ENCODE measurements at places on chromosomes 7 and 10.

GRCh38 chr10:127883516-127883915 lies 9.2 kb downstream of the CLRN3 start:
- DNase-seq = no peak

- no peak for DNase-seq
These were observed 129.3 kb downstream of the NRCAM start for GRCh38 chr7:108326938-108327337.

- DNase-seq = no peak
These were observed 32.8 kb downstream of the FOXK1 start for GRCh38 chr7:4714767-4715409.

- DNase-seq = no peak
These were observed 11.1 kb upstream of the LRRC27 start for GRCh38 chr10:132320654-132321469.

DNA sequence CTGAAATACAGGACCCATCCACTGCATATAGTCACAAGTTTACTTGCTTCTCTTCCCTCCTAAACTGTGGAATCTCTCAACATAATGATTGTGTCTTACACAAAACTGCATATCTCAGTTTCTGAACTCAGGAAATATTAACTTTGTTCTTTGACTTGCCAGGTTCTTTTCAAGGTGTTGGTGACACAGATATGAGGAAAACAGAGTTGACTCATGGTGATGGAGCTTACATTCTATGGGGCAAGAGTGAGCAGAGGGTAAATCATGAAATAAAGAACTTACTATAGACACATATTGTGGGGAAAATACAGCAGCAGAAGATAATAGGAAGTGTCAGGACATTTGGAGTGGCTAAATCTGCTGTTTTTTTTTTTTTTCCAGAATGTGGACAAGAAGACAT lies 72.5 kb upstream of the IGFBP3 start:
- no peak for DNase-seq

DNA sequence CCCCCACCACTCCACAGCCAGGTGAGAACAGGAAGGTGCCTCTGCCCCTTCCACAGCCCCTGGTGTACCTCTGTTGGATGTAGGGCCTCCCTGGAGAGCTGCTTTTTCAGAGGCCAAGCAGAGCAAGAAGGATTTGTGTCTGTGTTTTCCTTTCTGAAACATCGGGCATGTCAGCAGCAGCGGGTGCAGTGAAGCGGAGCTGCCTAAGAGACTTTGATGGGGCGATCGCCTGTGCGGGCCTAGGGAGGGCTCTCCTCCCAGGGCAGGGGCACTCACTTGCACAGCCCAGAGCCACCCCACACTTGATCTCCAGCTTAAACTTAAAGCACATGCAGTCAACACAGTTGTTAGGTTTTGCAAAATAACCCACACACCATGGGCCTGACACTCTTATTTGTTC lies 324.7 kb downstream of the ACTR3B start:
- DNase-seq = no peak

DNA sequence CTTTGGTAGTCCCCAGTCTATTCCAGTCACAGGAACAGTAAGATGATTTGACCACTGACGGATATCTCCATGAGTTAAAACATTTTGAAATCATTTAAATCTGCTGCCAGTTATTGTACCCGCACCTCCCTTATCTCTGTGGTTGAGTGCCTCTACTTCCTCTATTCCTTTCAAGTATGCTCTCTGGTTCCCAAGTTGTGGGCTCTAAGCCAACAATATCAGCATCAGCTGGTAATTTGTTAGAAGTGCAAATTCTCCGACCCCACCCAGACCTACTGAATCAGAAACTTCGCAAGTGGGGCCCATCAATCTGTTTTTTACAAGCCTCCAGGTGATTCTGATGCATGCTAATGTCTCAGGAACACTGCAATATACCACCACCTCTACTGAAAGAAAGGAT lies 235.5 kb downstream of the CCSER2 start:
- DNase-seq = peak; percentile 31

DNA sequence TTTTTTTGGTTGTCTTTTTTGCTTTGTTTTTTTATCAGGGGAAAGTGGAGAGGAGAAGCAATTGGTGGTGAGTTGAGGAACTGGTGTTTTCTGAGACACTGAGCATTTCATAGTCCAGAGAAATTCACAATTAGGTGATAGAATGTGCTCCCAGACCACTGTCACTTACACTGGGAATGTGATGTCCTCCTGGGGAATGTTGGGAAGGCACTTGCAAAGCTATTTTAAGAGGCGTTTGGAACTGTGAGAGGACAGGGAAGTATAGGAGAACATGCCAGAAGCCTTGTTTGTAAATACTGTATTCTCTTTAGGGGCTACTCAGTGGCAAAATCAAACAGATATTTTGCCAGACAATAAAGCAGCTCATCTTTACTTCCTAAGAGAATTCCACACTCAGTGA lies 16.0 kb downstream of the CHRM2 start:
- no peak for DNase-seq

DNA sequence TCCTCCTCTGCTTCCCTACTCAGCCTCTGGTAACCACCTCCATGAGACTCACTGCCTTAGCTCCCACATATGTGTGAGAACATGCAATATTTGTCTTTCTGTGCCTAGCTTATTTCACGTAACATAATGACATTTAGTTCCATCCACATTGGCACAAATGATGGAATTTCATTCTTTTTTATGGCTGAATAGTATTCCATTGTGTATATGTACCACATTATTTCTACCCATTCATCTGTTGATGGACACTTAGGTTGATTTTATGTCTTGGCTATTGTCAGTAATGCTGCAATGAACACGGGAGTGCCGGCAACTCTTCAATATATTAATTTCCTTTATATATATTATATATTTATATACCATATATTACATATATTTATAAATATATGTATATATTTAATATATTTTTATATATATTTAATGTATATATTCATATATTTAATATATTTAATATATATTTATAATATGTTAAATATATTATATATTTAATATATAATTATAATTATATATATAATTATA lies 1046.9 kb downstream of the DNAJB9 start:
- DNase-seq = no peak

DNA sequence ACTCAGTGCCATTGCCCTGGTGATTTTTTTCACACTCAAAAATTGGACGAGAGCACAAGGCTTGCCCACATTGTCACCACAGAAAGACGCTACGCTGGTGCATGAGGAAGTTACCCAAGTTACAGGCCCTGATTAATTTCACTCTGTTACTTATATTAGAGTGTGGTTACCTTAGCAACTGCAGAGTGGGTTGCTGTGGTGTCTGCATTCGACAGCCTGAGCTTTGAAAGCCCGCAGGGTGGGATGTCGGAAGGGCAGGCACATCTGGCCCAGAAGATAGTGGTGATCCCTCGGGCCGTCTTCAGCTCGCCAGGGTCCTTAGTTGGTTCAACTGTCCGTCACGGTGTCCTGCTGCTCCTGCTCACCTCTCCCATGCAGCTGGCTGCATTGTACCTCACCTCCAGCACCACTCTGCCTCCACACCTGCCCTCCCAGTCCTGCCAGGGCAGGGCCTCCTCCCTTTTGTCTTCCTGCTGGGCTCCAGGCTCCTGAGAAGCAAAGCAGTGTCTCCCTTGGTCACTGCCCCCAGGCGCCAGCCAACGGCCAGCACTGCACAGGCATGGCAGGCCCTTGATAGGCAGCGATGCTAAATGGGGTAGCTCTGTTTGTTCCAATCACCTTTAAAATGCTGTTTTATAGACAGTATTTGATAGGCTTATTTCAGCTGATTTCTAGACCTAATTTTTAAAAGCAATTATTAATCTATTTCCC lies 167.2 kb downstream of the EBF3 start:
- DNase-seq = no peak

- DNase-seq = no peak
These were observed 319.5 kb downstream of the PLXNA4 start for GRCh38 chr7:132256721-132257212.

- DNase-seq = no peak
These were observed 943 bp upstream of the SLC18A2 start for GRCh38 chr10:117239721-117240620.

DNA sequence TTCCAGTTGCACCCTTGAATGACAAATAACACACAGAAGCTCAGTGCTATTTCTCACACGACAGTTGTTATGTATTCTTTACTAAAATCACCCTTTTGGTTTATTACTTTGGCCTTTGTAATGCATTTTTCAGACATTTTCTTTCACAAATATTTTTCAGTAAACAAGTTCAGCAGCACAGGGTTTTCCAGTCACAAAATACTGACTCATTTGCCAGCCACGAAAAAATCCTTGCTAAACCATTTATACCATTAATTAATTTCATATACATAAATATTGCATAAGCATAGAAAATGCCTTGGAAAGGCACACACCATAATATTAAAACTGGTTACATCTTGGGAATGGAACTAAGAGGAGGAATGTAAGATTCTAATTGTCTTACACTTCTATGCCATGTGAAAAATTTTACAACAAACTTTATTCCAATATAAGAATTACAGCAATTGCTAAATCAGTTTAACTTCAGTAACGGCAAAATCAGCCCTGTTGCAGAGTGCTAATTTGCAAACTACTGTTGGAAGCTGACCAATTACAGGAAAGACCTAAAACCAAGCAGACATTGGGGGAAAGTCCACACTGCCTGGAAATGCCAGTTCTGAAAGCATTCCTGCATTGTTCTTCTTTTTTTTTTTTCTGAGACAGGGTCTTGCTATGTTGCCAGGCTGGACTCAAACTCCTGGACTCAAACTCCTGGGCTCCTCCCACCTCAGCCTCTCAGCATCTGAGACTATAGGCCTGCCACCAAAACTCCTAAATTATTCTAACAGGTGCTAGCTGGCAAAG lies 31.6 kb upstream of the PBLD start:
- DNase-seq = no peak

DNA sequence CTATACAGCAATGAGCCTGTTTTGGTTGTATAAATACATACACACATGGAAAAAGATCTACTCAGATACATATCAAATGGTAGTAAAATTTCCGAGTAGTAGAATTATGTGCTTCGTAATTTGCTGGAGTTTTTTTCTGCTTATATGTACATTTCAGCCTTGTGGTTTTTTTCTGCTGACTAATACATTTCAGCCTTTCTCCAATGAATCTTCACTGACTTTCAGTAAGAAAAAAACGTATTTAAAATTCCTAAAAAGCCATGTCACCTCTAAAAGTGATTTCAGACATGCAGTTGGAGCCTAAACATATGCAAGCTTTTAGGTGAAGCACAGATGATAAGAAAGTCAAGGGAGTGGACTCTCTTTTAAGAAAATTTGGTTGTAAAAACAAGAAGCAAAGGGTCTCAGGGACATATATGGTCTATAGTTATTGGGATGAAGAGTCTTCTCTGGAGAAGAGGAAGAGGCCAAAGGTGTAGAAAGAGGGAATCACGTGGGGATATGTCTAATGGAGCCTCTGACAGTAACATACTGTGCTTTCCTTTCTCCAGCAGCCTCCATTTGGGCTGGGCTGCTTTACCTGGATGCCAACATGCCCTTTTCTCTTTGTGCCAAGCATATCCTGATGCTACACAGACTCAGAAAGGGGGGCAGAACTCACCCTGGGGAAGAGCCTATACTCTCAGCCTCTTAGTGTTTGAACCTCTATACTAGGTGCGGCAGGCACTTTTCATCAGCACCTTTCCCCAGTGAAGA lies 2.4 kb downstream of the AMPH start:
- no peak for DNase-seq

DNA sequence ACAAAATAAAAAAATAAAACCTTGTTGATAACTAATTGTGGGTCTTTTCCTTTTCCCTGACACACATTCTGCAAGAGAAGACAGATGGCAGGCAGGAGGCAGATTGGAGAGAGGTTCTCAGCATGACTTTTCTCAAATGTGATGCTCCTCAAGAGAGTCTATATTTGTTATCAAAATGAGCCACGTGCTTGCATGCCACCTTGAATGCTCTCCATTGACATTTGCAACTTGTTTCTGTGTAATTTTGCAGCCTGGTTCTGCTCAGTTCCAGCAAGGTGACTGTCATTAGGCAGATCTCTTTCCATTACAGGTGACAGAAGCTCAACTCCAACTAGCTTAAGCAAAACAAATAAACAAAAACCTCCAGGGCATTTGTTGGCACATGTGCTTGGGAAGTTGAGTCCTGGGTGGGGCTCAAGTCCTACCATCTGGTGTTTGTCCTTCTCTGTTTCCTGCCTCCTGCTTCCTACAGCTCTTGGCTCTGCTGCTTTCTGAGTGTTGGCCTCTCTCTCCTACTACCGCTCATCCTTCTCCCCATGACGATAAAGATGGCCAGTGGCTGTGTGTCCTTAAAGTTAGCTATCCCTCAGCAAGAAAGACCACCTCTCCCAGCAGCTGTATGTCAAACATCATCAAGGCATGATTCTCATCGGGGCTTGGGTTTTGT lies 56.7 kb downstream of the GRK5 start:
- DNase-seq = no peak

DNA sequence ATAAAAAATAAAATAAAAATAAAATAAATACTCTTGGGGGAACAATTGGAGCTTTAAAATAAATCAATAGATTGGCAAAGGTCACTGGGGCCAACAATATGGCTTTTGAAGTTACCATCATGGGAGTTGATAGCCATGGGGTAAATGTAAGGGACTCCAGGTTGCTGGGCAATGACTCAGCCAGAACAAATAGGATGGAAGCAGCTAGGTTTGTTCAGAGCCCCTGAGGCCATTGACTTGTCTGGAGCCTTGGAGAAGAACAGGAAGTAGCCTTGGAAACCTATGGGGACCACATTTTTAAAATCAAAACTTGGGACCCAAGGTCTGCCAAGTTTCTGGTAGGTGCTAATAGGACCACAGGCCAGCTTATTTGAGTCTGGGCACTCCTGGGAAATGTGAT lies 20.2 kb upstream of the FRA10AC1 start:
- no peak for DNase-seq

DNA sequence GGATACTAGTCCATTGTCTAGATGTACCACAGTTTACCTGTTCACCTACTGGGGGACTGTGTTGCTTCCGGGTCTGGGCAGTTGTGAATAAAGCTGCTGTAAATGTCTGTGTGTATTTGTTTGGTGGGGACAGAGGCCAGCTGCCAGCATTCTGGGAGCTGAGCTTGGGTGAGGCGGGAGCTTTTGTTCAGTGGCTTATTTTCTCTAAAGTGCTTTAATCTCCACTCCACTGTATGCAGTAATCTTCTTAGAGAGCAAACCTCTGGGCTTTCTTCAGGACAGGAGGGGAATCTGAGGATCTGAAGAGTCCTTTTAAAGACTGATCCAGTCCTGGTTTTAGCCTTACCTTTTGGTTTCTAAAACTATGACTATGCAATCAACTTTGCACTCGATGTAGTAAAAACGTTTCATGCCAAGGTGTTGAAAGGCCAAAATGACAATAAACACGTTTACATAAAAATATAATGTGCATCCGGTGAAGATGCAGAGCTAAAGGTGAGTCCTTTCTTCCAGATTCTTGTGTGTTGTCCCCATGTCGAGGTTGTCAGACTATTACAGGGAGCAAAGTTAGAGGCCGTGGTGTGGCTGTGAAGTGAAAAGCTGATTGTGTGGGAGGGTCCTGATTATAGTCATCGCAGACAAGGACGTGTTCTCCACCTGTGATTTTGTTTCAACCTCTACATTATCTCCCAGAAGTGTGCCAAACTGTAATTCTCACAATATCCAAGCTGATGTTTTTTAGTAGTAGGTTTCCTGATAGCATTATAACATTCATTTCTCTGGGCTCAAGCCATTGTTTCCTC lies 279.8 kb downstream of the CAMK1D start:
- no peak for DNase-seq

Measured in NAMALWA (cell line).